Stimulated activated CD8-positive, alpha-beta memory T cell treated with anti-CD3 and anti-CD28 coated beads, Interleukin-15, amount 100 ng/mL, for 48 hours (primary cell): ENCODE measurements at places on chromosomes 2 and 18.
A peak's percentile ranks its signal among the peaks of the same experiment; 100 is the strongest.

GRCh38 chr2:160674146-160674750, 180.6 kb upstream of the RBMS1 start:
- DNase-seq, result no peak

DNA sequence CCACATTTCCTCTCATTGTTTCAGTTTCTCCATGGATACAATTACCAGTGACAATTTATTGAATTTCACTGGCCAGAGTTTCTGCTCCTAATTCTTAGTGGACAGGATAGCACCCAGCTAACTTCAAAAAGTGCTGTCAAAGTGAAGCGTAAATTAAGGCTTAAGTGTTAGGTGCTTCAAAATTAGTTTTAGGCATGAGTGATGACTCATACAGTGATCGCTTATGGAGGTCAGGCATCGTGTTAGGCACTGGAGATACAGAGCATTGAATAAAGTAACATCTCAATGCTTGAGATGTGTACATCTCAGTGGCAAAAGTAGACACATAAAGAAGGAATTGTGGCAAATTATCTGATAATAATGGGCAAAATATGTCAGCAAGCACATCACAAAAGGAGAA, 40.8 kb downstream of the NOSTRIN start:
- no peak for DNase-seq

- no peak for DNase-seq
These were observed 402.8 kb downstream of the TXNL1 start for GRCh38 chr18:56235481-56236013.

GRCh38 chr2:150549381-150549780, 61.9 kb upstream of the RND3 start:
- DNase-seq, result no peak

DNA sequence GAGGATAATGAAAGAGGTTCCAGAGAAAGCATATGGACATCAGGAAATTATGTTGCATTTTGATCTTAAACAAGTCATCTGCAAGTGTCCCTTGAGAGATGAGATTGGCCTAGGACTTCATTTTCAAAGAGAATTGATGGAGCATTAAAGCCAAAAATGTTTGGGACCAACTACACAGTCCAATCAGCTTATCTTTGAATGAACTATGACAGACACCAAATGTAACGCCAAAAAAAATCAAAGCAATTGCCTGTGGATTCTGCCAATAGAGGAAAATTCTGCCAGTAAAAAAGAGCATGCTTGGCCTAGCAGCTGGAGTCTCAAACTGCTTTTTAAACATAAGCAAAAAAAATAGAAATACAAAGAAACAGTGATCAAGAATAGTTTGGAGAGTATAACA, 594.5 kb upstream of the CHAC2 start:
- DNase-seq, result no peak

DNA sequence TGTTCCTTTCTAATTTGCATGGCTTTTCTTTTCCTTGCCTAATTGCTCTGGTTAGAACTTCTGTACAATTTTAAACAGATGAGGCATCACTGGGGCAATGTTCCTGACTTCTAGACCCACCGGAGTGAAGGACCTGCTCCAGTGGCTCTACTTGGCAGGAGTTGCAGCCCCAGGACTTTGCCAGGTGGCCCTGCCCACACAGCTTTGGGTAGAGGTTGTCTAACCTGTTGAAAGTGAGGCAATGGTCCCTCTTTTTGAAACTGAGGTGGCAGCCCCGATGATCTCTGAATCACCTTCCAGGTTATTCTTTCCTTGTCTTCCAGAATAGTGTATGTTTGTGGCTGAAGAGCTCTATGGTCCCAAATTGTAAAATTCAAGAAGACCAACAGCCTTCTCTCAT, 29.9 kb upstream of the ZNF512 start:
- no peak for DNase-seq

DNA sequence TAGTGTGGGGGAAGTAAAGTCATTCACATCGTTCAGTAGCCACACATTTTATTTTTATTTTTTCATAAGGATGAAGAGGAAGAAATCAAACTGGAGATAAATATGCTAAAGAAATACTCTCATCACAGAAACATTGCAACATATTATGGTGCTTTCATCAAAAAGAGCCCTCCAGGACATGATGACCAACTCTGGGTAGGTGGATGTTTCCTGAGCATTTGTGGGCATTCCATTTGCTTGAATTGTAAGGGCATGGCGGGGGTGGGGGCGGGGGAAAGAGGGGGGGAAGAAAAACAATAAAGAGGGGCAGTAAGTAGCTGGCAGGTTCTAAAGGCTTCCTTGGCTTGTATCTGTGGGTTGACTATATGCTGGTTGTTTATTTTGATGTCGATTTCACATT, 126.4 kb downstream of the MAP4K4 start:
- no peak for DNase-seq

GRCh38 chr18:57789759-57790158, 13.4 kb downstream of the ATP8B1 start:
- DNase-seq, result no peak

DNA sequence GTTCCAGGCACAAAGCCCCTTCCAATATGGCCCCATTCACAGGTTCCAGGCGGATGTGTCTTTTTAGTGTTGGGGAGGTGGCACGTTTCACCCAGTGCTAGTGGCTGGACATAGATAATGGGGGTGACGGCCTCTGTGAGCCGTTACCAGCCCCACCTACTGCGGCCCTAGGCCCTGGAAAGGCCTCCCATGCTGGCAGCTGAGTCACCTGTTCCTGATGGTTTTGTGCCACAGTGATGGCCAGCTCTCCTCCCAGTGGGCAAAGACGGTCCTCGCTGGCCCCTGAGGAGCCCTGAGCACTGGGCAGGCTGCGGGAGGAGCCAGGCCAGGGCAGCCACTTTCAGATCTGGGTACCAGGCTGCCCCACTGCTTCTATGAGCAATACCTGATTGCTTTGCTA, 40.0 kb upstream of the GPC1 start:
- no peak for DNase-seq

DNA sequence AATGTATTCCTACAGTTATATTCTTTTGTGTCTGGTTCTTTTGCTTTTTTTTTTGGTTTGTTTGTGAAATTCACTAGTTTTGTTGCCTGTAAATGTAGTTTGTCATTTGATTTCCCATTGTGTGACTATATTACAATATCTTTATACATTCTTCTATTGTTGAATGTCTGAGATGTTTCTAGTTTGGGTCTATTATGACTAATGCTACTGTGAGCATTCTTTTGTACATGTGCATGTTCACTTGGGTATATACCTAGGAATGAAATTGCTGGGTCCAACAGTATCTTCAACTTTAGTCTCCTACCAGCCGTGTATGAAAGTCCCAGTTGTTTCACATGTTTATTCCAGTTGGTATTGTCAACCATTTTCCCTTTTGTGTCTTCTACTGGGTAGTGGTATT, 112.7 kb upstream of the RBMS1 start:
- DNase-seq, result no peak

GRCh38 chr2:241309684-241310117, 5.8 kb downstream of the HDLBP start:
- DNase-seq, result peak; percentile 61

DNA sequence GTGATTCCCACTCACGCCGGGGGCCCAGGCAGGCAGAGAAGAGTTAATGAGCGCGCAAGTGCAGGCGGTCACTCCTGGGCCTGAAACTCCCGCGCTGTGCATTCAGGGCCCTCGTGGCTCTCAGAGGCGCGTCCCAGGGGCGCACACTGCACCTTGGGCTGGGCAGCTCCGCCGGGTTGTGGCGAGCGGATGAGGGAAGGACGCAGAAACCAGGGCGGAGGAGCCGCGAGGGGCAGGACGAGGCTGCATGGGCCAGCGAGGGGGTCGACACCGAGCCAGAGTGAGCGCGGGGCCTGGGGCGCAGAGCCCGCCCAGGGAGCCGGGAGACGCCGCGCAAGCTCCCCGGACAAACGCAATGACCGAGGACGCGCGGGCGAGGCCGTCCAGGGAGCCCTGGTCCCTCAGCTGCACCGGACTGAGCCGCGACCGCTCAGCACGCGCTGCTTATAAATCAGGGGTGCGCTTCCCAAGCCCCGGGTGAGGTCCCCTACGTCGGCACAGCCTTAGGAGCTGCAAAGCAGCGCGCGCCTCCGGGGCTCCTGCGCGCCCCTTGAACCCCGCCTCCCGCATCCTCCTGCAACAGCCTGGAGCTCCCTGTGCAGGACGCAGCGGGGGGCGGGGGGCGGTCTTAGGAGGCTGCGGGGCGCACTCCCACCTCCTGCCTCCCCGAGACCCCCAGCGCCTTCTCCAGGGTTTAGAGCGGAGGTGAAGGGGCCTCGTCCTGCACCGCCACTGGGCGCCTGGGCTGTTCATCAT, 180.2 kb upstream of the ALKAL2 start:
- DNase-seq, result no peak

DNA sequence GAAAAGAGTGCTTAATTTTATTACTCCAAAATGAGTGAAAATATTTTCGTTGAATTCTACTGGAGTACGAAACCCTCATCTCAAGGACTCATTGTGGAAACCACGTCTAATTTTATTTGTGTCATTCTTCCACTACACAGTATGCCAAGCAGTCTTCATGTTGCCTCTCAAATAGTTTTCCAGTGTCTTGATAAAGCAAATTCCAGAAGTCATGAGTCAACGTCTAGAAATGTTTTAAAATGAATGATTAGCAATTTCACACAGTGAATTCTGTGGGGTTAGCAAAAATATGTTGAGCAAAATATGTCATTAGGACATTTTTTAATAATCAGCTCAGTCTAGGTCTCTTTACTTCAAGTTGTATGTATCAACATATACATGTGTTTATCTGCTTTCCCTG, 865.5 kb downstream of the DSC3 start:
- no peak for DNase-seq

- DNase-seq, result no peak
These were observed 52.1 kb downstream of the PSTPIP2 start for GRCh38 chr18:46019936-46020335.
